Upper lobe of left lung (tissue), 6 donors: ENCODE measurements at places on chromosomes 5 and 9.
A peak's percentile ranks its signal among the peaks of the same experiment; 100 is the strongest.

GRCh38 chr5:88925692-88926490, 42.9 kb upstream of the MEF2C start:
- no peak for DNase-seq

GRCh38 chr5:96146675-96147074, 185.0 kb upstream of the ELL2 start:
- DNase-seq = peak; percentile 36

DNA sequence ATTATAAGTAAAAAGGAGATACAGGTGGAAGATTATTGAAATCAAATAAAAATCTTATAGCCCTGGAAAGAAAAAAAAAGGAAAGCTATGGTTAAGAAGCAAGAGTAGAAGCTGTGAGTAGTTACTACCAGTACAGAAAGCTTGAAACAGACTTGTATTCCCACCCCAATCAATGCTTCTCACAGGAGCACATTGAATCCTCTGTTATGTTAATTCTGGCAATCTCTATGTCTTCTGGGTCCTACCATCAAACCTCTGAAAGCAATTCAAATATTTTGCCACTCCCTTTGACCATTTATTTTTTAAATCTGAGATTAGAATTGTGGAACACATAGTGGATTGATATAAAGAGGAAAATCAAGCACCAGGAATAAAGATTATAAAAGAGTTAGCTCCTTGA, 186.5 kb downstream of the MEF2C start:
- DNase-seq = no peak

- DNase-seq = no peak
Measured at GRCh38 chr5:10157085-10157669, 92.5 kb downstream of the ATPSCKMT start.

- no peak for DNase-seq
Measured at GRCh38 chr5:61910771-61911170, 395.2 kb upstream of the KIF2A start.

- DNase-seq = no peak
Measured at GRCh38 chr5:65855766-65856315, 70.5 kb upstream of the ERBIN start.

GRCh38 chr5:155085282-155085989, 71.9 kb downstream of the KIF4B start:
- no peak for DNase-seq

DNA sequence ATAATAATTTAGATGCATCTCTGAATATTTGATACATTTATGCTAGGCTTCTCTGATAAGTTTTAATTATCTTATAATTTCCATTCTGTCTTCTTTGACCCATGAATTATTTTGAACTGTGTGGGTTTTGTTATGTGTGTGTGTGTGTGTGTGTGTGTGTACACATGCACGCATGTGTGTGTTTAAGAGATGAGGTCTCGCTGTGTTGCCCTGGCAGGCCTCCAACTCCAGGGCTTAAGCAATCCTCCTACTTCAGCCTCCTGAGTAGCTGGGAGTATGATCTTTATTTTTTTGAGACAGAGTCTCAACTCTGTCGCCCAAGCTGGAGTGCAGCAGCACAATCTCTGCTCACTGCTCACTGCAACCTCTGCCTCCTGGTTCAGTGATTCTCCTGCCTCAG, 75.4 kb downstream of the NDUFAF2 start:
- DNase-seq = no peak

DNA sequence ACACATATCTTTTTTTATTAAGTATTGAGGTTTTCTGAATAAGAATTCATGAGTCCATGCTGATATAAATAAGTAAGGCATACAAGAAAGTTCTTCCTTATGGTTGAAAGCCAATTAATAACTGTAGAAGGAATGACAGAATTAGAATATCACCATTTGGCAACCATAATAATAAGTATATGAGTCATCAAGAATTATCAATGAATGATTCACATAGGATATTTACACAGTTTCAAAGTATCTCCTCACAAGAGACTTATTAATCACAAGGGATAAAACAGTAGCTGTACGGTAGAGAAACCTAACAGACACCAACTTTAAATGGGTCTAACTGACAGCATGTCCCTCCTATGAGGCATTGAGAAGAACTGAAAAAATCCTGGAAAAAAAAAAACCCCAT, 161.6 kb downstream of the NR3C1 start:
- no peak for DNase-seq

DNA sequence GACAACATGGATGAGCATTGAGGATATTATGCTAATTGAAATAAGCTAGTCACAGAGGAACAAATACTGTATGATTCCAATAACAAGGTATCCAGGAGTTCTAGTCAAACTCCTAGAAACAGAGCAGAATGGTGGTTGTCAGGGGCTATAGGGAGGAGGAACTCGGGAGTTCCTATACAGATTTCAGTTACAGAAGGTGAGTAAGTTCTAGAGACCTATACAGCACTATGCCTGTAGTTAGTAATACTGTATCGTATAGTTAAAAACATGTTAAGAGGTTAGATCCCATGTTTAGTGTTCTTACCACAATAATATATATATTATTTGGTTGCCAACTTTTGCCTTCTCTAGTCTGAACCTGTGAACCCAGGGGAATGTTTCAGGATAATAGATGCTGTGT, 7.9 kb upstream of the OXCT1 start:
- DNase-seq = no peak

DNA sequence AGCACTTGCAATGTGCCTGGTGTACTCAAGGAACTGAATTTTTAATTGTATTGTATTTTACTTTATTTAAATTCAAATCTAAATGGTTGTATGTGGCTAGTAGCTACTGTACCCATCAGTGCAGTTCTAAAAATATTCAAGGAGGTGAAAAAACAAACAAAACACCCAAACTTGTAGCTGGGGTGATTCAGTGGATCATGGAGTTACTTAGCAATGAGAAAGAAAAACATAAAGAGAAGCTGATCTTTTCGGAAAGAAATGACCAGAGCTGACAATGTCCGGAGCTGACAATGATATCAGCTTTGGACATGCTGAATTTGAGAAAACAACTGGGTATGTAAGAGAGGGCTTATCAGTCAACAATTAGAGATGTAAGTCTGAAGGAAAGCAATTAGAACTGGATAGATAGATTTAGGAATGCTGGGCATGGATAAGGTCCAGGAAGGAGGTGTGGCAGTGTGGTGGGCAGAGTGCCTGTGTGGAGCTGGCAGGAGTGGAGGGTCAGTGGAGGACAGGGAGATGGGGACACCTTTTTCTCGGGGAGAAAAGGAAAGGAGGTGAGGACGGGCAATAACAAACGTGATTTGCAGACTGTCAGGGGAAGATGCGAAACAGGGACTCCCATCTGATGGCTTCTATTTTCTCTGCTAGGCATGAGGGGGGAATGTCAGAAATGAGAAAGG, 113.2 kb downstream of the DCP2 start:
- DNase-seq = no peak

DNA sequence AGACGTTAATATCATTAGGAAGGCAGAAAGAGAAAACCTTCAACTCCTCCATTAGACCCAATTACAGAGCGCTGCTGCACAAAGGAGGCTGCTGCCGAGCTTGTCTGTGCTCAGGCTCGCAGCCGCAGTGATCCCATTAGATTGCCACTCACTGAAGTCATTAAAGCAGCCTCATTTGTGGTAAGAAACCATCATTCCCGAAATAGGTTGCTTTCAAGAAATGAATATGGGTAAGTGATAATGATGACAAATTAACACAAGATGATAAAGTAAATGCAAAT, 137.2 kb downstream of the CAVIN4 start:
- DNase-seq = no peak

GRCh38 chr5:137441476-137441875, 57.6 kb downstream of the SPOCK1 start:
- no peak for DNase-seq

- no peak for DNase-seq
Measured at GRCh38 chr5:160486573-160486972, 64.9 kb downstream of the PTTG1 start.

DNA sequence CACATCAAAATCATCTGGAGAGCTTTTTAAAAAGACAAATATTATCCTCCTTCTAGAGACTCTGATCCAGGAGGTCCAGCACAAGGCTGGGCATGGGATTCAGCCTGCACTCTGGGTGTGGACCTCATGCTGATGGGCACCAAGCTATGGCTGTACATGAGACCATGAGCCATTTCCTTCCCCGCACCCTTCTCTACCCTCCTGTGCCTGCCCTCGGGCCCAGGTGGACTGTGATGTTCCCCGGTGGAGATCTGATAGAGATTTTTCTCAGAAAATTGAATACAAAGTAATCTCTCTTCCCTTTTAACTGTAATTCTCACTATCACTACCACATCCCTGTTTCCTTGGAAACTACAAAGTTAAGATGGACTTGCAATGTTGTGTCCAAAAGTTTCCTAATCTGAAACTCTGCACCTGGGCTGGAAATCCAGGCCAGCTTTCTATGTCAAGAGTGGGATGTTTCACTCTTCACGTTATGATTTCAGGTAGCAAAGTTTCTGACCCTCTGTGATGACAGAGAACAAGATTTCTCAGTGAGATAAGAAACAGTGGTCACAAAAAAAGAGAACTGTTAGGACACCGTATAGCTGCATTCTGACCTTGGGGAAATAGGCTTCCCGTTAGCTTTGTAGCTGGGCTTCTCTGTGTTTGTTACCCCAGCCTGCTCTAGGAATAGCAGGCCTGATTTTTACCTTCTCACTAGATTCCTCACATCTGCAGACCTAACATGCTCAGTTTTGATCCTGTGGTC, 11.5 kb downstream of the SFXN1 start:
- DNase-seq = no peak

DNA sequence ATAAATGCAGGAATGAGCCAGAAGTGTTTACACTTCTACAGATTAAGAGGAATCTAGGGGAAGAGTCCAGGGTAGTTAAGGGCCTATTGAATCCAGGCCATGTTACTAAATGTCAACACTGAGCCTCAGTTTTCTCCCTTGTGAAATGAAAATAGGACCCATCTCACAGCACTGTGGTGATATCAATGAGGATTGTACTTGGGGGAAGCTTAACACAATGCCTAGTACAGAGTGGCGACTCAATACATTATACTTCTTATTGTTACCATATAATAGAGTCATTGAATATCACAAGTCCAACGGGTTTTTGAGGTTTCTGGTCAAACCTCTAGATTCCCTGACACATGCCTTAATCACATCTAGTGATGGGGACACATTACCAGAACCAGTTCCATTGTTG, 4.6 kb downstream of the TRUB2 start:
- no peak for DNase-seq

DNA sequence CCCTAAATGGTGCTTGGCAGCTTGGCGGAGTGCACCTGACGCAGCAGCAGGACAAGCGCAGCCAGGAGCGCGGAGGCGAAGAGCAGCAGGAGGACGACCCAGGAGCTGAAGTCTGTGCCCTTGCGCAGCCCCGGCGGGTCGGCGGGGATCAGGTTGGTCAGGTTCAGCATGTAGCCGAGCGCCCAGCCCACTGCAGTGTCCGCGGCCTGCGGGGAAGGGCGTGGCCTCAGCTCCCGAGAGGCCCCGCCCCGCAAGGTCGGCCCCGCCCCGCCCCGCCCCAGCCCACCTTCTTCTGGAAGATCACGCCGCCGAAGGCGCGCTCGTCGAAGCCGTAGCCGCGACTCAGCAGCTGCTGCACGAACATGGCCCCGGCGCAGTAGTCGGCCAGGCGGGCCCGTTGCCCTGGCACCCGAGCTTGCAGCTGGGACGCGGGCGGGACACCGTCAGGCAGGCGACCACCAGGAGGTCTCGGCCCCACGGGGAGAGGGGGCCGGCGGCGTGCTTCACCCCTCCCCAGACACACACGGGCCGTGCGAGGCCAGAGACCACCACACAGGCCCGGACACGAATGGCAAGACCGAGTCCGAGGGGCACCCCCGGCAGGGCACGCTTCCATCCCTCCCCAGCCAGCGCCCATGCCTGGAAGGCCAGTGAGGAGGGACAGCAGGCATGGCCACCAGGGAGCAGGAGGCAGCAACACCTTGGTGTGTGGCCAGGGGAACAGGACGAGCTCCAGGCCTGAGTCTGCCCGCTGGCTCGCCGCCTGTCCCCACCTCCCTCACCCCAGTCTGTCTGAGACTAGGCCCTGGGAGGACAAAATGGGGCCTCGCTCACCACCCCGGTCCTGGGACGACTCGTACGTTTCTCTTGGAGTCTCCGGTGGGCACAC, 2.9 kb upstream of the NPDC1 start:
- no peak for DNase-seq

DNA sequence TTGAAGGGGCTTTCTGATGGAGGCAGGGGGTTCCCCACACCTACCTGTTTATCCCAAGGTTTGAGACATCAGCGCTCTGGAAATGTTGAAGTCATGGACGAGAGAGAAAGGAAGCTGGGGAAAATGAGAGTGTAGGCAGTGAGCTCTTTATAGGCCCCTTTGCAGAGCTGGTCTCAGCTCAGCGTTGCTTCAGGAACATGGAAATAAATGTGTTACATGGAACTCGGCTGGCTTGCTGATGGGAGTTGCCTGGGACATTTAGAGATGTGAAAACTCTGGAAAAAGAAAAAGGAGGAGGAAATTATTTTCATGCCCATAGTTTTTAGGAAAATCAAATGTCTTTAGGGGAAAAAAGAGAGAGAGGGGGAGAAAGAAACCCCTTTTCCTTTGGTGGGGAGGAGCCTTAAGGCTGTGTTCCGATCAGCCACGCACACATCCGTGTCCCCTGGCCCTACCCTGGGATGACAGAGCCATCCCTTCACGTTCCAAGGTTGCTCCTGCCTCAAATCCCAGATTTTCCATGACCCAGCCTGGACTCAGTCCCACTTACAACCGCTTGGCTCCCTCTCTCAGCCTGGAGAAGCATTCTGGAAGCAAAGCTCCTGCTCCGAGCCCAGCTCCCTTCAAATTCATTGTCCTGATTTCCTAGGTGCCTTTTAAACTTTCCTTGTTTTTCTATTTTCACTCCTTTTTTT, 78.3 kb downstream of the COL27A1 start:
- no peak for DNase-seq

DNA sequence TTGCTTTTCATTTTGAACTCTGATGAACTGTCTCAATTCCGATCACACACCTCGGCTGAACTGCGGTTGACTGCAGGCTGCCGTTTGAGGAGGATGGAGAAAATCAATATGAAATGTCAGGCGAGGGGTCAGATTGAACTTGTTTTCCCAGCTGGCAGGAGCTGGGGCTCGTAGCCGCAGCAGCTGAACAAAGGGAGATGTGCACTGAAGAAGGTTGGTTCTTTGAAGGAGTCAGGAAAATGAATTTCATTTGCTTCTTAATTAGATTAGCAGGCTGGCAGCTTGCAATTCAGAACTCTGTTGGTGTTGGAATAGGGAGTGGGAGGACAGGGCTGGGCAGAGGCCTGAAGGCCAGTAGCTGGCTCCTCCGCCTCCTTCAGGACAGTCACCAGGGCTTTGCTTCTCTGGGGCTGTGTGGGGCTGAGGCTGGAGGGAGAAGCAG, 117.4 kb upstream of the GPR151 start:
- DNase-seq = peak; percentile 3

- DNase-seq = no peak
Measured at GRCh38 chr5:96651948-96652753, 10.0 kb upstream of the CAST start.

DNA sequence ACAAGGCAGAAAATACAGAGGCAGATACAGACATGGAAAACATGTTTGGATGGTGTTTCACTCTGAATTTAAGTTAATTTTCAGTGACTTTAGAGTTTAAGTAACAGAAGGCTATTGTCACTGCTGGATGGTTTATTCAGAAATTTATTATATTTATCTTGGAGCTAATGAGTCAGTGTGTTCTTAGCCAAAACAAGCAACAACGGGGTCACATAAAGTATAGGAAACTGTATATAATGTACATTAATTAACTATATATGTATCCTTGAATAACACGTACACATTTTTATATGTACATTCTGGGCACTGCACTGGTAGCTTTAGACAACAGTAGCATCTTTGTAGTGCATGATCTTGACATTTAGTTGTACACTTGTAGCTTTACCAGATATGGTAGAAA, 30.7 kb downstream of the CYLC2 start:
- no peak for DNase-seq

- DNase-seq = no peak
Measured at GRCh38 chr5:95350631-95351030, 40.5 kb upstream of the FAM81B start.
